ENCODE measurements at places on chromosomes 5 and 9.

DNA sequence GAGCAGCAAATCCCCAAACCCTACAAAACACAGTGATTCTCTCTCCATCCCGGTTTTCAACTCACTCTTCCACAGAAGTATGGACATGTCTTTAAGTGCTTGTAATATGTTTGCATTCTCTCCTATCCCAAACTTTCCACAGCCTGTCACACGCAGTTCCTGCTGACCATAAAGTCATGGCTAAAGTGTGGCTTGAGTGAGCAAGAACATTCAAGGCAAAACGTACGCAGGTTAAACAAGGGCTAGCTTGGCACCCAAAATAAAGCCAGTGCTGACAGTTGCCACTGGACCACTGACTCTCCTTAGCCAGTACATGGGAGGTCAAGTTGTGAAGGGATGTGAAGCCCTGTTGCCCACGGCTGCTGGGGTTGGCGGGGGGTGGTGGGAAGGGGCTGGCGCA is 211.1 kb upstream of the IRX1 start:
- no peak for DNase-seq

GRCh38 chr5:41629897-41630296 is 119.5 kb upstream of the PLCXD3 start:
- DNase-seq: no peak

- no peak for DNase-seq
Measured at GRCh38 chr5:112742424-112742823, 4.7 kb downstream of the APC start.

- DNase-seq: no peak
Measured at GRCh38 chr5:103542441-103542840, 20.1 kb downstream of the NUDT12 start.

- no peak for DNase-seq
Measured at GRCh38 chr5:173809014-173809413, 79.1 kb upstream of the CPEB4 start.

DNA sequence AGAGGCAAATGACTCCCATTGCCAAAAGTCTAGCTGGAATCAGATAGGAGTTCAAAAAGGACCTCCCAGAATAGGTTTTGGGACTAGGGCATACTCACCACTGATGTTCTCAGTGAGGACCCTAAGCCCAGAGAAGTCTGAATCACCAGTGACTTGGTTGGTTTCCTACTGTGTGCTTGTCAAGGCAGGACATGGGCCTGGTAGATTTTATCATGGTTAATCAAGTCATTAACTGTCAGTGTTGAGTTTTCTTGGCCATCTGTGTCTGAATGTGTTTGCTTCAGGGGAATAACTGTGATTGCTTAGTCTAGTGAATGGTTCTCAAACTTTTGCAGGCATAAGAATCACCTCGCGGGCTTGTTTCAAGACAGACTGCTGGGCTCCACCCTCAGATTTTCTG is 99.0 kb upstream of the GDNF start:
- no peak for DNase-seq

GRCh38 chr5:42950456-42951292 is 89.4 kb downstream of the ANXA2R start:
- peak; percentile 71 for DNase-seq

- DNase-seq: no peak
Measured at GRCh38 chr5:25688156-25688555, 1043.4 kb upstream of the CDH10 start.

- DNase-seq: no peak
Measured at GRCh38 chr5:154729613-154730012, 25.6 kb upstream of the LARP1 start.

GRCh38 chr5:87099291-87099839 is 168.3 kb upstream of the RASA1 start:
- DNase-seq: no peak

- DNase-seq: no peak
Measured at GRCh38 chr5:92687821-92688722, 892.9 kb downstream of the NR2F1-AS1 start.

- DNase-seq: no peak
Measured at GRCh38 chr9:14383294-14383693, 69.4 kb upstream of the NFIB start.

DNA sequence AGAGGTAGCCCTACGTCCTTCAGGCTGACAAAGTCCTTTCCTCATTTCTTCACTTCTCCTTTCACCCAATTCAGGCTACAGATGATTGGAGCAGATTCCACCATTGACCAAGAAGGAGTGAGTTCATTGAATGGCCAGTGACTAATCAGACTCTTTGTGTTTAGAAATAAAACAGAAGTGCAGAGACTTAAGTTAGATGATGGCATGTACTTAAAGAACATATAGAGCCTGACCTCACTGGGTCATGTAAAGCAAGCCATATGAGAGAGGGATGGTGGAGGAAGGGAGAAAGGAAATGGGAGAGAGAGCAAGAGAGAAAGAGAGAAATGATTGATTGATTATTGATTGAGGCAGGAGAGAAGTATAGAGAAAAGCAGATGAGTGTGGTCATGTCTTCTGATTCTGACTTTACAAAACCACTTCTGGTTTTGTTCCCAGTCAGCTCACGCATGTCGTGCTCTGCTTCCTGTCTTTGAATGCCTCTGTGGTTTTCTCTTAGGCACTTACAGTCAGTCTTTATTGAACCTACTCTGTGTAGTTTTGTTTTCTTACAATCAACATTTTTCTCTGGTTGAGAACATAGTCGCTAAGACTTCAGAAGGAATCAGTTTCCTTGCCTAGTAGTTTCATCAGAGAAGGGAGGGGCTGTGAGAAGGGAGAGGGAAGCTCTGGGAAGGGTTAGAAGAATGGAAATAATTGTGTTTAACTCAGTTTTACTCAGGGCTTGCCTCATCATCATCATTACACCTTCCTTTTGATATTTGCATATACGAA is 149.2 kb upstream of the KLF9 start:
- DNase-seq: peak; percentile 43

DNA sequence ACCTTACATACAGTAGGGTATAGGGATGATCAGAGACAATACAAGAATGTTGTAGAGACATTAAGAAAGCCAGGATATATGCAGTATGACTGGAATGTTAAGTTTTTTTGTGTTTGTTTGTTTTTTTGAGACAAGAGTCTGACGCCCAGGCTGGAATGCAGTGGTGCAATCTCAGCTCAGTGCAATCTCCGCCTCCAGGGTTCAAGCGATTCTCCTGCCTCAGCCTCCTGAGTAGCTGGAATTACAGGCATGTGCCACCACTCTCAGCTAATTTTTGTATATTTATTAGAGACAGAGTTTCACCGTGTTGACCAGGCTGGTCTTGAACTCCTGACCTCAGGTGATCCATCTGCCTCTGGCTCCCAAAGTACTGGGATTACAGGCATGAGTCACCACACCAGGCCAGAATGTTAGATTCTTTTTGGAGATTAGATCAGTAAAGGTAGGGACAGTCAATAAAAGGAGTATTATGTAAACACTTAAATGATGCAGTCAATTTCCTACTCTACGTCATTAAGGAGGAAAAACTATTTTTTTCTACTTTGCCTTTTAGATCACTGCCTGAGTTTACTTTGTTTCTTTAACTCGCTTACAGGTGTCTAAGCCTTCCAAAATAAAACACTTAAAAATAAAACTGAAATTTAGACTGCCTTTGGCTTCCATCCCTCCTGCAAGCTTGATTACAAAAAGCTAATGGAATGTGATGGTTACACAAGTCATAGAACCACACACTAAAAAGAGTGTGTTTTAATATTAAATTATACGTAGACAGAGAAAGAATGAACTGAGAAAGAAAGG is 6.8 kb upstream of the HNRNPA0 start:
- no peak for DNase-seq

DNA sequence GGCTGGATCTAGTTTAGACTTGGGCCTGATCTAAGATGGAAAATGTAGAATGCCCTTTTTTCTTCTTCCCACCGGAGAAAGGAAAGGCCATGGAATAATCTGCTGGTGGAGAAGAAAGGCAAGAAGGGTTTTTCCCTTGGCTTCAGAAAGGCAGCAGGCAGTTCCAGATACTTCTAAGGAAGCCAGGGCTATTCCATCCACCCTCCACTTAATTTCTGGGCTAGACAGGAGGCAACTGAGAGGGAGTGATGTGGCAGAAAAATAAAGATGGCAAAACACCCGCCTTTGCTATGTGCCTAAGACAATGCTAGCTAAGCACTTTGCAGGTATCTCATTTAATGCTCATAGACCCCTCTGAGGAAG is 9.9 kb downstream of the MYOZ3 start:
- DNase-seq: no peak

- no peak for DNase-seq
Measured at GRCh38 chr5:132104556-132104955, 31.0 kb downstream of the CSF2 start.

DNA sequence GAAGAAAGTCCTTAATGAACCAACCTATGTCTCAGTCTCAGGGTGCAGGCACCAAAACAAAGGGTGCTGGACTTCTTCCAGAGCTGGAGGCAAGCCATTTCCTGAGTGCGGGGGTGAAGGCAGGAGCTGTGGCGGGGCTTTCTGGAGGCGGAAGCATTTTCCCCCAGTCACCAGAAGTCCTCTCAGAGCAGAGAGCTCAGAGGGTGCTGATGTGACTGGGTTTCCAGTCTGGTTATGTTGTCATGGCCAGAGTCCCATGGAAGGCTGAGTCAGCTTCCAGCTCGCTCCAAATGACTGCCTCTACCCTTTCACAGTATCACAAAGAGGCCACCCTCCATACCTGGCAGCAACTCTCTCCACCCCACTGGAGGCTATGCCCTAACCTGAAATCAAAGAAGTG is 86.0 kb downstream of the TRPC7 start:
- DNase-seq: no peak

DNA sequence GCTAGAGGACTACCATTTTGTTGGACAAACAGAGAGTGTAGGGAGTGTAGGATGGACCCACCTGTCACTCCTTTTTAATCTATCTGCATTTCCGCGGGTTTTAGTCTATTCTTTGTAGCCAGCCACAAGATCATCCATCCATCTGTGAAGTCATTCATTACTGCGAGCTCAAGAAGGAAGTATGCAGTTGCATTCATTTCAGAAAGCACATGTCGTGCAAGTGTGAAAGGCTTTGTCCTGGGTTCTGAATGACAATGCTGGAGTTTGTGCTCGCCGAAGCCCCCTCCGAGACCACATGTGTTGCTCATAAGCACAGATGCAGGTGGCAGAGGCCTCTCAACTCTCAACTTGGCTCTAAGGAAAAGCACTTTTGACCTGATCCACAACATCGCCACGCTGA is 70.3 kb upstream of the BASP1 start:
- DNase-seq: no peak

GRCh38 chr5:125033602-125034001 is 287.2 kb upstream of the ZNF608 start:
- DNase-seq: no peak

DNA sequence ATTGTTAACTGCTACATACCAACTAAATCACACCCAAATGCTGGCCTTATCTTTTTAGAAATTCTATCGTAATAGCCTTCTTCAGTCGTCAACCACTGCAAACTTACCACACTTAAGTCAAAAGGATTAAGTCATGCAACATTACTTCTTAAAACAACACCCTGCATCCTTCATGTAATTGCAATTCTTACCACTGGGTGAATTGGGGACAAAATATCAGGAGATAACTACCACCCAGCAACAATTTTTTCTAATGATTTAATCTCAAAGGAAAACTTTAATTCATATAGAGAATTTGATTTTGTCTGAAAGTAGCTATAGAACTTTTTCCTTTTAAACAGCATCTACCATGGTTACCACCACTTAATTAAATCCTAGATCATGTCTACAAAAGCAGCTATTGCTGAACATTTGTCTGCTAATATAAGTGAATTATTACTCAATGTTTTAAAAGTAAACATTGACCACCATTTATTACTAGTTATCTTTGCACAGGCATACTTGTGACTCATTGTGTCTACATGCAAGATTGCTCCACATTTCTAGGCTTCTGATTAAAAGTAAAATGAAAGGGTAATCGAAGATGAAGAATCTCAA is 10.5 kb downstream of the MLLT3 start:
- no peak for DNase-seq

DNA sequence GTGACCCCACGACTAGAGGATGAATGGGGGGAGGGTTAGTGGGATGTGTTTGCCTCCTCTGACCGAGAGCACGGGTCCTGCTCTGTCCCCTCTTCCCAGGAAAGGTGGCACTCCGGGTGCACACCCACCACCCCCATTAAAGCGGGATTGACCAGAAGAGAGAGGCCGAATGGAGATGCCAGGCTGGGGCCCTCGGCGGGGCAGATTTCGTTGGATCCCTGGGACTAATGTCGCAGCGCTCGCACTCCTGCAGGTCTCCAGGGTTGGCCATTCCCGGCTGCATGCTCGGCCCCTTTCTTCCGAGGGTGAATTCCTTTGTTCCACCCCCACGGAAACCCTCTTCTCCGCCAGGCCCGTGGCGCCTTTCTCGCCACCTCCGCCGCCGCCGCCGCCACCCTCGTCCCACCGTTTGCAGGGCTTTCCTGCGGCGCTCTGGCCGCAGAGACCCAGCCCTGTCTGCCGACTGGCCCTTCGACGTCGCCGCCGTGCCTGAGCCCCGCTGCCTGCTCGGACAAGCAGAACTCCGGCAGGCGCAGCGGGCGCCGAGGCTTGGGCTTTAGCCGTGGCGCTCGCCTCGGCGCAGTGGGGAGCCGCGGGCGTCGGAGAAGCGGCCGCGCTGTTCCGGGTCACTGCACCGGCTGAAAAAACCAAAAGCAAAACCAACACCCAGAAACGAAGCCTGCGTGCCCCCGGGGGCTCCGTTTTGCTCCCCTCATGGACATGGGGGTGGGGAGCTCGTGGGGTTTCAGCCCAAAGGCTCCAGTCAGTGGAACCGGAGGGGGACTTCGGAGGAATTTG is 11.8 kb downstream of the LMX1B start:
- DNase-seq: no peak

GRCh38 chr5:18712936-18713485 is 1078.8 kb downstream of the TAF11L14 start:
- no peak for DNase-seq

DNA sequence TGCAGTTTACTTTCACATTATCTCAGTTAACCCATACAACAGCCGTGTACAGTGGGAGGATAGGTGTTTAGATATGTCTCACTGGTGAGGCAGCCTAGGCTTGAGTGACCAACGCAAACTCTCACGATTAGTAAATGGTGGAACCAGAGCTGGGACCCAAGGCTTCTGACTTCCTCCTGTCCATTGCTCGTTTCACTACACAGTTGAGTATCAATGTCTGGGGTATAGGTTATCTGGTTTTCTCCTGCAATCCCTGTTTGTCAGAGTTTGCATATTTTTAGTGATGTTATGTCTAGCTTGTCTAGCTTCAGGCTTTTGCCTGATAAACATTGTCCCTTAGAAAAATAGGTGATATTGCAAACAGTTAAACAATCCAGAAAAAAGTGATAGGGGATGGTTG is 62.6 kb downstream of the NUP214 start:
- DNase-seq: no peak

DNA sequence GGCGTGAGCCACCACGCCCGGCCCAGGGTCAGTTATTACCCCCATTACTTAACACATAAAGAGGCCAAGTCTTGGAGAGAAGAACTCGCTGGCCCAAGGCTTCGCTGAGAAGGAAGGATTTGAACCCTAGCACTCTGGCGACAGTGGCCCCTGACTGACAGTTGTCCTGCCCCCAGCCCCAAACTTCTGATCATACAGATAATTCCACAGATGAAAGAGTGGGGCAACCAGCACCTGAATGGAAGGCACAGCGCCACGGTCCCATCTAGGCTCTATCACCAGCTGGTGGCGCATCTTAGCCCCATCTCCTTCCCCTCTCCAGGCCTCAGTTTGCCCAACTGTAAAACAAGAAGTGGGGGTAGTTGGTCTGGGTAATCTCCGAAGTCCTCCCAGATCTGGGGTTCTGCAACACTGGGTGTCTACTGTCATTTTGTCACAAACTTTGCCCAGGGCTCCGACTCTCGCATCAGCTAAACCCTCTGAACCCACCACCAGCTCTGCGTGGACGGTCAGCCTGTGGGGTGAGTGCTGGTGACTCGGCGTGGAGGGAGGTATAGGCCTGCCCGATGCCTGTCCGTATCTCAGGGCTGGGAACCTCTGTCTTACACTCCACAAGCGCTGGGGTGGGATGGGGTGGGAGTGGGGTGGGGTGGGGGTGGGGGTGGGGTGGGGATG is 209.3 kb downstream of the C9orf50 start:
- no peak for DNase-seq
